Endodermal cell (in vitro differentiated cells): ENCODE measurements at places on chromosomes 1 and 21. TPM values are rescaled to one million over a fixed set of nuclear protein-coding genes. Genes with fewer than 3 reads are reported as not detected.

The PLEKHM2 gene
- total RNA-seq = 50.4 and 56.9 TPM in 2 replicates

The SLC45A1 gene
- 0.42 and 0.52 TPM in 2 replicates for total RNA-seq

The TMPRSS2 gene
- total RNA-seq = 4.3 to 17.6 TPM (median 17.6 TPM) in 3 replicates

The MARCKSL1 gene
- 323 to 543 TPM (median 528 TPM) in 3 replicates for total RNA-seq

The RSPH1 gene
- 1.6 and 1.8 TPM in 2 replicates for total RNA-seq

The C1orf216 gene
- 8.8 and 9.8 TPM in 2 replicates for total RNA-seq

The NBPF20 gene
- 2.5 to 8.3 TPM (median 6.9 TPM) in 3 replicates for total RNA-seq

- no peak for DNase-seq
- H3K27me3 ChIP-seq = no peaks in the 10 kb centered on the region
- H3K4me1 ChIP-seq = no peaks in the 10 kb centered on the region
- H3K27ac ChIP-seq = no peak overlapping the region
- H3K36me3 ChIP-seq = no peaks in the 10 kb centered on the region
Observed at GRCh38 chr1:236161230-236161629, 18.9 kb downstream of the GPR137B start.

DNA sequence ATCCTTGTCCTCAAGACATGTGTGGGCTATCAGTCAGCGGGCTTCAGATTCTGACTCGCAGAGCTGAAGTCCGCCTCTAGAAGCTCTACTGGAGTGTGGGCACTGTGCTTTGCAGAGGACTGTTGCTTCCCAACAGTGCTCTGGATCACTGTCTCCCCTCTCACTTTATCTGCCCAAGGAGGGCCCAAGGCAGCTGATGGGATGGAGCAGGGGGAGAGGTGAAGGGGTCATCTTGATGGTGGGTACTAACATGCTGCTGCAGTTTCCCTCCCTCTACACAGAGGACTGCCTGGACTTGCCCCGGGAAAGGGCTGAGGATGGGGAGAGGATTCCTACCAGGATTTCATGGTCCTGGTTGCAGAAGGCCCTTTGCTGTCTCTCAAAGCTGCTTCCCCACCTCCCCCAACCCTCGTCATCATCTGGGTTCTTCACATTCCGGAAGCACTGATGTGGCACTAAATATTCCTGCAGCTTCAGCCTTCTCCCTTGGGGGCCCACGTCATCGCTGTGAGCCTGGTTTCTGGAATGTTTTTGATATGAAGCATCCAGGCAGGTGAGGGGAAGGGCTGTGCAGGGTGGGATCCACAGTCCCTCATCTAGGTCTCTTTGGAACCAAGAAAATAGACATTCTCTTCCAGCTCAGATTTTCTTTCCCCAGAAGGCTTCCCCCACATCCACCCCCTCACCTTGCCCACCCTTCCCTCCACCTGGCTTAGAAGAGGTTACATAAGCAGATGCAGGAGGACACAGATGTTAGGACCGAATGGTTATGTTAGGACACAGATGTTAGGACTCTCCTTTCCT lies 23.2 kb downstream of the NUAK2 start:
- peaks cover 12% of the 10 kb centered on the region for H3K36me3 ChIP-seq
- H3K4me1 ChIP-seq = peaks cover 39% of the 10 kb centered on the region
- no peaks in the 10 kb centered on the region for H3K27me3 ChIP-seq
- no peak overlapping the region for H3K4me3 ChIP-seq
- peak overlapping the region; percentile 79 for H3K27ac ChIP-seq
- peak; percentile 94 for DNase-seq

- no peak for DNase-seq
- no peaks in the 10 kb centered on the region for H3K36me3 ChIP-seq
- H3K4me3 ChIP-seq = no peak overlapping the region
Observed at GRCh38 chr1:219085988-219086387, 87.7 kb upstream of the LYPLAL1 start.

DNA sequence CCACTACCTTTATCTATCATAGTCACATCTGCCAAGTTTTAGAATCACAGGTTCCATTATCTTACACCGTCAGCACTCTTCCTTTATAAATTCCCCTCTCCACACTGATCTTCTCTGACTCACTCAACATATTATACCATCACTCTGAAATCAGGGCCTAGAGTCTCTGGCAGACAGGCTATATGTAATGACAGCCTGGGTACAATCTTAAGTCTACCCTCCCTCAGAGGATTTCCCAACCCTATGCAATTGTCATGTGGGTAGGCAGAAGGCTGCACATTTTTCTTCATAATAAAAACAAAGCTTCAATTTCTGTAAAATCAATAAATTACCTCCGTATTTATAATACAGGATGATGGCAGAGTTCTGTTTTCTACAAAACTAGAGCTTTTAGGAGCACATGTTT lies 138.0 kb downstream of the RERE start:
- H3K4me1 ChIP-seq = peaks cover 4% of the 10 kb centered on the region
- no peaks in the 10 kb centered on the region for H3K27me3 ChIP-seq
- no peak overlapping the region for H3K27ac ChIP-seq

DNA sequence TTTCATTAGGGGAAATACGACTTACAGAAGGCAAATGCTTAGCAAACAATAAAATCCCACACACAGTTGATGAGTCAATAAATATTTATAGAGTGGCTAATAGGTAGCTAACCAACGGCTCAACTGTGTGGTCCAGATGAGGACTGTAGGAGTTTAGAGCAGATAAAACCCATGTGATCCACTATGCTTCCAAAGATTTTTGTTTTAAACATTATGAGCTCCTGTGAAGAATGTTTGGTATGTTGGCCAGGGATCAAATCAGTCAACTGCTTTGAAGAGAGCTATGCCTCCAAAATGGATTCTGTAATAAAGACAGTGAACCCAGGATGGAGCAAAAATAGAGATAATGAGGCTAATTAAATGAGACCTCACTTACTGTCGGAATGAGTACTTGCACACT lies 72.3 kb upstream of the COL11A1 start:
- no peaks in the 10 kb centered on the region for H3K4me1 ChIP-seq
- no peaks in the 10 kb centered on the region for H3K27me3 ChIP-seq
- no peak for DNase-seq
- no peak overlapping the region for H3K27ac ChIP-seq
- H3K36me3 ChIP-seq = no peaks in the 10 kb centered on the region

GRCh38 chr1:11157867-11158266 lies 31.3 kb upstream of the ANGPTL7 start:
- no peak overlapping the region for H3K4me3 ChIP-seq
- no peak for DNase-seq
- H3K4me1 ChIP-seq = no peaks in the 10 kb centered on the region
- H3K27ac ChIP-seq = no peak overlapping the region

- H3K27me3 ChIP-seq = peaks cover under 1% of the 10 kb centered on the region
- no peak for DNase-seq
- H3K4me3 ChIP-seq = no peak overlapping the region
- H3K36me3 ChIP-seq = no peaks in the 10 kb centered on the region
- no peak overlapping the region for H3K27ac ChIP-seq
Observed at GRCh38 chr1:8985915-8986813, 40.1 kb downstream of the SLC2A7 start.

DNA sequence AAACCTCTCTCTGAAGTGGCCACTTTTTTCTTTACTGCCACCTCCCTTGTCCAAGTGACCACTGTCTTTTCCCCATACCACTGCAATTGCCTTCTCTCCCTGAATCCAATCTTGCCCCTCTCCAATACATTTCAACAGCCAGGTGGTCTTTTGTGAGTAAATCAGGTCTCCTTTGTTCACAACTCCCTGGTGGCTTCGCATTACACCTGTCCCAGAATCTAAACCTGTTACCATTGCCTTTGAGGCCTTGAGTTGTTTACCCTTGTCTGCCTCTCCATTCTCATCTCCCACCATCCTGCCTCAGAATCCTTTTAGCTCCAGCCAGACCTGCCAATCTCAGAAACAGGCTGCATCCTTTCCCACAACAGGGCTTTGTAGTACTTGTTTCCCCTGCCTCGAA lies 21.8 kb upstream of the DYNLT5 start:
- H3K27me3 ChIP-seq = no peaks in the 10 kb centered on the region
- no peaks in the 10 kb centered on the region for H3K36me3 ChIP-seq
- no peak overlapping the region for H3K4me3 ChIP-seq

GRCh38 chr1:84632673-84633434 lies 57.4 kb downstream of the SSX2IP start:
- H3K4me1 ChIP-seq = no peaks in the 10 kb centered on the region
- DNase-seq = no peak
- no peaks in the 10 kb centered on the region for H3K36me3 ChIP-seq
- no peak overlapping the region for H3K27ac ChIP-seq
